ENCODE measurements at places on chromosomes 13 and 19.
A peak's percentile ranks its signal among the peaks of the same experiment; 100 is the strongest.

DNA sequence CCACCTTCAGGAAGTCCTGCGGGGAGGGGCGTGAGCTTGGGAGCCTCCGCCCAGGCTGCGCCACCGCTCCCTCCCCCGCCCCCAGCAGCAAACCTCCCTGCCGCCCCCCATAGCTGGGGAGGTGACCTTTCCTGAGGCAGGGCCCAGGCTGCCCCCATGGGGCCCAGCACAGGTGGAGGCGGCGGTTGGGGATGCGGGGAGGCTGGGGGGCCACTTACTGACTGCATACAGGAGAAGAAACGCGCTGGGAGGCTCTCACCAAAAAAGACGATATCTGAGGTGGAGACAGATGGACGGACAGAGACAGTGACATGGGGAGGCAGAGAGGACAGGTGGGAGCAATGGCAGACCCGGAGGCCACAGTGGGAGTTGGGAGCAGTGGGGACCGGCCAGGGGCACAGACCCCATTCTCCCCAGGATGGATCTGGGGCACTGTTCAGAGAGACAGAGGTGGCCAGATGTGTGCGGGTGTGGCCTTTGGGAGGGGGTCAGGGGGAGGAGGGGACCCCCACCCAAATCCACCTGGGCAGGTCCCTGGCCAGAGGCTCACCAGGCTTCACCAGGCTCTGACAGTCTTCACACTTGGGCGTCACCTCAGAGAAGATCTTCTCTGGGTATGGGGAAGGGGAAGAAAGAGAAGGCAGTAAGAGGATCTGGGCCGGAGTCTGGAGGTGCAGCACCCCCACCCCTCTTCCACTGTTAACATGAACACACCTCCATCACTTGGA lies 3.0 kb upstream of the RINL start:
- no peak for DNase-seq

DNA sequence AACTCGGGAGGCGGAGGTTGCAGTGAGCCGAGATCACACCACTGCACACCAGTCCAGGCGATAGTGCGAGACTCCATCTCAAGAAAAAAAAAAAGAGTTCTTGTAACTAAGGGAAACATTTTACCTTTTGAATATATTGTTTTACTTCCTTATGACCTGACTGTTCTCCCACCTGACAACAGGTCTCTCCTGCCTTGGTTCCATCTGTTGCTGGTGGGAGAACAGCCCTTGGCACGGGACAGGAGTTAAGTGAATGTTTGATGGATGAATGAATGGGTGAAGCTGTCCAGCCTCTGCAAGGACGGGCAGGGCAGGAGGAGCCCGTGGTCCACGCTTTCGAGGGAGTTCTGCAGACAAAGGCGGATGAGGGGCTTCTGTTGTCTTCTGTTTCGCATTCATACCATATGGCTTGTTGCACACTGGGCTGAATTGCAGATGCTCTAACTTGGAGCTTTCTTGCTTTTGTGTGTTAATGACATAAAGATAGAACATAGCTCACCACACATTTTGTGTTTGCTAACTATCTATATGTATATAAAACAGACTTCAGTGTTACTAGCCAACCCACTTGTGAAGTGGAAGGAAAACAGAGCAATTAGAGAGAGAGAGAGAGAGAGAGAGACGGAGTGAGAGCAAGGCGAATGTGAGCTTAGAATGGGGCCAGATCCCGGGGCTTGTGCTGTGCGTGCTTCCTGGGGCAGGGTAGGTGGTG lies 16.2 kb upstream of the CCNE1 start:
- no peak for DNase-seq

- no peak for DNase-seq
Measured at GRCh38 chr13:107516517-107516916, 698.8 kb downstream of the LIG4 start.

- no peak for DNase-seq
Measured at GRCh38 chr13:112757759-112758086, 67.9 kb downstream of the ATP11A start.

GRCh38 chr13:27919659-27919933 lies 204 bp upstream of the PDX1 start:
- no peak for DNase-seq

DNA sequence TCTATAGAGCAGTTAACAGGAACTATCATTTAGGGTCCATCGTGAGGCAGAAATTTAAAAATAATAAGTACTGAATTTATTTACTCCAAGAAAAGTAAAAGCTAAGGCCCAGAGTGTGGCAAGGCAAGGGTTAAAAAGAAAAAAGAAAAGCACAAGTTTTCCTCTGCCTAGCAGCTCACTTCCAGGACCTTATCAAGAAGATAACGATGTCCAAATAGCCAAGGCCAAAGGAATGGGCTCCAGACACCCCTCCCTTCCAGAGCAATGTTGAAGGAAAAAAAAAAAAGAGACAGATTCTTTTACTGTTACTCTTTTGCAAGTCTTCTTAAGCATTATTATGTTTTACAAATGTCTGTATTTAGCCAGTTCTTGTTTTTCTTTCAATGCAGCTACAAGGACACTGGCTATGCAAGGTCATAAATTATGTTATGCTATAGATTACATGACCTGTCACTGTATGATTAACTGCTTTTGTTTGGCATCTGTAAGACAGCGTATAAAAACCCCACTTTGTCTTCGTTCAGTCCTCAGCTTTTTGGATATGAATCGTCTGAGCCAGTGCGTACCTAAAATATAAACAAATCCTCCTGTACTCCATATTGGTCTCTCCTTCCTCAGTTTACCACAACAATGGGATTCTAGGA lies 2.9 kb upstream of the ZNF700 start:
- DNase-seq: no peak

- peak; percentile 55 for DNase-seq
Measured at GRCh38 chr13:42110410-42111155, 62.1 kb downstream of the DGKH start.

DNA sequence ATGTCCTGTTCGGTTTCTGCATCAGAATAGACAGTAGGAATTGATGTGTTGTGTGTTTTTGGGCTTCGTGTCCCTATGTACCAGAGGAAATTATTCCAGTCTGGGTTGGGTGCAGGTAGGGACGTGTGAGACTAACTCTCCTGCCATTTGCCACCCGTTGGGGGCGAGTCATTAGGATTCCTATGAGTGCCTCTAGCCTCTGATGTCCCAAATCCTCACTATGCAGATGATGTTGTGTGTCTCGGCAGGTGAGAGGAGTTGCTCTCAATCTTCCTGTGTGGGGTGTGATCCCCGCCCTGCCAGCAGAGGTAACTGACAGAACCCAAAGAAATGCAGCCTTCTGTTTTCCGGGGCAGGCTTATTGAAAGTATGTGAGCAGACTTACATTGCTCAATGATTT lies 31.2 kb upstream of the ZNF331 start:
- no peak for DNase-seq

DNA sequence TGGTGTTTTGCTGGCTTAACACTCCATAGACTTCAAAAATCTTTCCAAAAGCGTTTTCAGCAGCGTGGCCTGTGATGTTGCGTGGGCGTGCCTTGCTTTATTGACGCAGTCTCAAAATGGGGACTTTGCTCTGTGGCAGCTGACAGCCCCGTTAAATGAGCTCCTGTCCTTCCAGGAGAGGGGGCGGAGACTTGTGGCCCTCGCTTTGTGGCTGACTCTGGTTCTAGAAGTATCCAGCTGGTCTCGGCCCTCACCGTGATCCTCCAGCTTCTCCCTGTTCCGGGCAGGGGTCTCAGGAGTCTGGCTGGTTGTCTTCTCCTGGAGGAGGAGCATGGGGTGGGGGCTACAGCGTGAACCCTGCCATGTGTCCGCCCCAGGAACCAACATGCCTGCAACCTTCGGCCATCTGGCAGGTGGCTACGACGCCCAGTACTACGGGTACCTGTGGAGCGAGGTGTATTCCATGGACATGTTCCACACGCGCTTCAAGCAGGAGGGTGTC lies 8.4 kb upstream of the ZNF554 start:
- DNase-seq: no peak

DNA sequence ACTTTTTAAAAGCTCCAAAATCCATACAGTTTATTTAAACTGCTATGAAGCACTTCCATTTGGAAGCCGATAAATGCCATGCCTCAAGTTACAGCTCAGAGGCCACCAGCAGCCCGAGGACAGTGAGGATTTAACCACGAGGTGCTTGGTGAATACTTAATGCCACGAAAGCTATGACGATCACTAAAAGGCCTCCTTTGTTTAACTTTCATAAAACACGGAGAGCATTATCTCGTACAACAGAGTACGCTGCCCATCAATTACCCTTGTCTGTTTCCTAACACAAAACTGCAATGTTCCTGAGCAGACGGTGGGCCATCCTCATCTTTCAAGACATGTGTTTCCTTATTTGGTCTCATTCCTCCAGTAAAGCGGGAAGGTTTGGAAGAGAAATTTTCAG lies 58.4 kb downstream of the PEPD start:
- DNase-seq: no peak

DNA sequence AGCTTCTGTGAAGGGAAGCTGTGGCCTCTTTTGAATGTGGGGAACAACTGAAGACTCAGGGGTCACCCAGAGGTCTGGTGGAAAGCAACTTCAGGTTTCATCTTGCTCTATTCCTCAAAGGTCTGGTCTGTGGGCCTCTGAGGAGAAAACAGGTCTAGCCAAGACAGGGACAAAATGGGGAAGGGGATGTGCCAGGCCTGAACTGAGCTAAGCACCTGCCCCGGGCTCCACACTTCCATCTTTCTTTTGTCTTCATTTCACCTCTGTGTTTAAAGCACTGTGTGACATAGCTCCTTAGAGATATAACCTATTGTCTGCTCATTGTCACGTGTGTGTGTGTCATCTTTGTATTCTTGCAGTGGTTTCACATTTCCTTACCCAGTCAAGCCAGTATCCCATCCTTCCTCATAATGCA lies 19.9 kb upstream of the GDF15 start:
- no peak for DNase-seq

DNA sequence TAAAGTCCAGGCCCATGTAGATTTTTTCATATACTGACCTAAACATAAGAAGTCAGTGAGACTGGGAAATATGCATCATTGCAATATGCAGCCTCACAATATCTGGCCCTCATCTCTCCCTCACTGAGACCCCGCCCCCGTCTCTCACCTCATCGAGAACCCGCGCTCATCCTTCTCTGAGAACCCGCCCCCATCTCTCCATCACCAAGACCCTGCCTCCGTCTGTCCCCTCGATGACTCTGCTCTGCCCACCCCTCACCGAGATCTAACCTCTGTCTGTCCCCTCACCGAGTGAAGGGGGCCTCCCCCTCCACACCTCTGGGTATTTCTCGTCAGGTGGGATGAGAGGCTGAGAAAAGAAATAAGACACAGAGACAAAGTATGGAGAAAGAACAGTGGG lies 20.5 kb upstream of the ZNF846 start:
- DNase-seq: no peak

- DNase-seq: no peak
Measured at GRCh38 chr13:24270639-24271141, 38.7 kb upstream of the C1QTNF9 start.

DNA sequence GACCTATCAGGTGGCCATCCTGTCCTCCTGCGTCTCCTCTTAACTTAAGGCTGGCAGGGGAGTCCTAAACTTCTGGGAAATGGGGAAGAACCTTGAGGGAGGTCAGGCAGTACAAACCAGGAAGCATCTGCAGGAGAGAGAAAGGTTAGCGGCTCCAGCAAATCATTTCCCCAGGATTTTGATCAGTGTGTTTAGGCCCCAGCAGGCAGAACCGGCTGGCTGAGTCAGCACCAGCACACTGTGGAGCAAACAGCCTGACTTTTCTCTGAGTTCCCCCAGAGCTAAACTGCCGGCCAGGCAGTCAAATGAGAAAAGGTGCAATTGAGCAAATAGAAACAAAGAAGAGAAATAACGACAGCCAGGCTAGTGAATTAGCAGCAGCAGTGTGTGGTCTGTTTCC lies 46.7 kb upstream of the MEDAG start:
- no peak for DNase-seq

GRCh38 chr13:44015811-44016210 lies 136.1 kb downstream of the LACC1 start:
- DNase-seq: no peak

- no peak for DNase-seq
Measured at GRCh38 chr13:103349211-103349980, 283.2 kb upstream of the SLC10A2 start.

DNA sequence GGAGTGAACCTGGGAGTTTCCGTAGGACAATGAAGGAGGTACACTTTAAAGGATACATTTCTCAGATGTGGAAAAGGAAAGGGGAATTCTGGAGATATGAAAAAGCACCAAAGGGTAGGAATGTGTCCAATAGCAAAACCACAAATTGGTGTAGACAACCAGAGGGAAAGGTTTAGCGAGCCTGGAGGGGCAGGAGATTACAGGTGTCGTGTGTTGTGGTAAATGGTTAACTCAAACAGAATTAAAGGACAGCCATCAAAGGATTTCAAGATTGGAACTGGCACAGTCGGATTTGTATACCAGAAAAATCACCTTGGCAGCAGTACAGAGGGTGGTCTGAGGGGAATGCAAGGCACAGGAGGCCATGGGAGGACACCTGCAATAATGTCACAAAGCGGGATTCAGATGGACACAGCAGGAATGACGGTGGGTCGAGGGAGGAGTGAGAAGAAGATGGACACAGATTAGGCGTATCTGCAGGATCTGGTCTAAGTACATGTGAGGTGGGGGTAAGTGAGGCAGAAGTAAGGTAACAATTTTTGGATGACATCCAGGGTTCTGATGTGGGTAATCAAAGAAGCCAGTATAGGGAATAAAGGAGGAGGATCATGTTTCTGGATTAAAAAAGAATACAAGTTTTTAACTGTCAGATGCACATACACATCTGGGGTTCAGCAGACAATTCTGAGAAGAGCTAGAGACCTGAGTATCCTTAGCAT lies 361.6 kb downstream of the KLF12 start:
- no peak for DNase-seq

- DNase-seq: no peak
Measured at GRCh38 chr19:31534786-31535657, 185.8 kb upstream of the TSHZ3 start.
